Stimulated activated CD4-positive, alpha-beta T cell treated with anti-CD3 and anti-CD28 coated beads, Interleukin-15, amount 100 ng/mL, for 24 hours (primary cell): ENCODE measurements at places on chromosomes 2 and 18.

DNA sequence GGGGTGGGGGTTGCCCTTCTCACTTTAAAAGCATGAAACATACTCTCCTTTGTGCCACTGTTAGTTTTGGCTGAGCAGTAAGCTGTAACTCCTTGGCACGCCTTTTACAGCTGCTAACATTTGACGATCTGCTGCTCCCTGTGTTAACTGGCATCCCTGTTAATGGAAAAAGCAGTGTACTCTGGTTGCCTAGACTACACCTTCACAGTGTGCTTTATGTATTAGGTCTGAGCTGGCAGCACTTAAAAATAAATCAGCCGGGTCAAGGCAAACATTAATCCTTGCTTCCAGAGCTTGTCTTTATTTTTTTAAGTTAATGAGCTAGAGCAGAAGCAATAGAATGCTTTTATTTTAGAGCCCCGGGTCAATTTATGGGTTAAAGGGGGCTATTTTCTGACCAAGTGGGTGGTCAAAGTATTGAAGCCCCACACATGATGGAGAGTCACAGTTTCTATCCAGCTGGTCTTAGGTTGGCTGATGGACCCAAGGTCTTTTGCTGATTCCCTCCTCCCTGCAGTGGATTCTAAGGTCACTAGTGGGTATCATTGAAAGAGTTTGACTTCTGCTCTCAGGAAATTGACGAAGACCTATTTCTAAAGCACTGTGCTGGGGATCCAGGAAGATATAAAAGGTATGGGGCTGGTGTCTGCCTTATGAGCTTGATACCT lies 54.5 kb downstream of the CFAP221 start:
- no peak for DNase-seq

- no peak for DNase-seq
Observed at GRCh38 chr2:150586858-150587257, 99.4 kb upstream of the RND3 start.

GRCh38 chr2:122480501-122481243 lies 725.2 kb downstream of the TSN start:
- DNase-seq, result no peak

GRCh38 chr2:64913357-64913869 lies 75.8 kb upstream of the SLC1A4 start:
- peak; percentile 14 for DNase-seq

GRCh38 chr2:116724550-116724949 lies 1089.9 kb upstream of the DDX18 start:
- DNase-seq, result no peak

GRCh38 chr2:5877360-5877759 lies 185.2 kb downstream of the SOX11 start:
- DNase-seq, result no peak

DNA sequence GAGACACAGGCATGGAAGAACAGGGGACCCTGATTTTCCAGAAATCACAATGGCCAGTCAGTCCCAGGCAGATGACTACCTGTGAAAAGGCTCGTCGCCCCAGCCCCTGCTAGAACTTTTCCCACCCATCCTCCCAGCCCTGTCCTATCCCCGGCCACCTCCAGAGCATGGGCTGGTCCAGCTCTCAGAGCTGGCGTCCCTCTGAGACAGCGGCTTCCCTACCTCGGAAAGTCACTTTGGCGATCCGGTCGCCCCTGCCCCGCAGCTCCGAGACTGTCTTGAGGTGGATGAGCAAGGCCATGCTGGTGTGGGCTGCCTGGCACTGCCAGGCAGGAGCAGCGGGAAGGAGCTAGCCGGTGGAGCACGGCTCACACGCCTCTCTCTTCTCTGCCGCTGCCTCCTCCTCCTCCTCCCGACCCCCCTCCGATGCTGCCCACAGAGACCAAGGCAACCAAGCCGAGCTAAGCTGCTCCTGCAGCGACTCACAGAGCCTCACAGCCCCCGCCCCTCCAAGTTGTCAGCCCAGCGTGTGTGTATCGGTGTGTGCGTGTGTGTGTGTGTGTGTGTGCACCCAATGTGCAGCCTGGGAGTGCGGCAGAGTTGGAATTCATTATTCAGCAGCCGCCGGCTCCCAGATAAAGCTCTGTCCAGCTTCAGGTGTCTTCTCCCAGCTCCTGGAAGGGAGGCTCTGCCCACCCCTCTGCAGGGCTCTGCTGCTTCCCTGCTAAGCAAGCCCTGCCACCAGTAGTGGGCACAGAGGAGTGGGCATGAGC lies 80.5 kb upstream of the OTOF start:
- no peak for DNase-seq

- DNase-seq, result no peak
Observed at GRCh38 chr2:13193900-13194299, 477.2 kb downstream of the TRIB2 start.

GRCh38 chr2:238929242-238930081 lies 81.6 kb downstream of the TWIST2 start:
- no peak for DNase-seq

GRCh38 chr2:98601532-98602132 lies 6.7 kb downstream of the COA5 start:
- no peak for DNase-seq

GRCh38 chr2:73939419-73939818 lies 12.7 kb downstream of the DGUOK start:
- peak; percentile 34 for DNase-seq

DNA sequence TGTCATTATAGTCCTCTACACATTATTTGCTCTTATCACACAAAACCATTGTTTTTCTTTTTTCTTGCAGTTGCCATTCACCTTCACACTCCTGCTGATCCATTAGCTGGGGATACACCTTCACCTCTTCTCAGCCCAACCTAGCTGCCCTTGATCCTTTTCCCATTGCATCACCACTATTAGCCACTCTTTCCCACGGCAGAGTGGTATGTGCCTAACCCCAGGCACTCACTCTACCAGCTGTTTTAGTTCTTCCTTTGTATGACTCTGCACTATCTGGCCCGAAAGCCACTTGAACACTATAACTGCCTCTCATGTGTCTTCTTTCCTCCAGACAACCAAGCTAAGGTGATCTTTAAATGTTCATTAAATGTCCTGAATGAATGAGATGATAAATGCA lies 145.4 kb upstream of the PIK3C3 start:
- no peak for DNase-seq

DNA sequence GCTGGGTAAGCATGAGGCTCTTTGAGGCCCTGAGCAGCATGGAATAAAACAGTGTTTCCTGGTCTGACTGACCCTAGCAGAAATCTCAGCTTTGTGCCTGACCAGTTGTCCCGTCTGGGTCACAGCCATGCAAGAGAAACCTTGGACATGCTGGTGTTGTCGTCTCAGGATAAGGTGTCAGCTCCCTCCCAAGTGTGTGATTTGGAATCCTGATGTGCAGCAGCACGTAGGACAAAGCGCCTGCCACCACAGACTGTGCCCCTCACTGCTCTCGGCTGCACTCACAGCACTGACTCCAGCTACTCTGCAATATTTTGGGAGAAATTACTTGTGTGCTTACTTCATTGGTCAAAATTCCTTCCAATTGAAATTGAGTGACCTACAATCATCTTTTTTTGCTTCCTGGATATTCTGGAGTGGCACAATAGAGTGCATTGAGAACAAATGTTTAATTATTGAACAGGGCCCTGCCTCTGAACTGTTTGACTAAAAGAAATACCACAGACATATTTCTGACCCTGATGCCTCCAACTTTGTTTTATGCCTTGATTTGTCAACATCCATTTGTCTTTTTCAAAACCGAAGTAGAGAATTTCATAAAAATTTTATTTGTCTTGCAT lies 352.4 kb downstream of the SOCS6 start:
- DNase-seq, result no peak

- no peak for DNase-seq
Observed at GRCh38 chr18:78992041-78993011, 12.7 kb downstream of the SALL3 start.

DNA sequence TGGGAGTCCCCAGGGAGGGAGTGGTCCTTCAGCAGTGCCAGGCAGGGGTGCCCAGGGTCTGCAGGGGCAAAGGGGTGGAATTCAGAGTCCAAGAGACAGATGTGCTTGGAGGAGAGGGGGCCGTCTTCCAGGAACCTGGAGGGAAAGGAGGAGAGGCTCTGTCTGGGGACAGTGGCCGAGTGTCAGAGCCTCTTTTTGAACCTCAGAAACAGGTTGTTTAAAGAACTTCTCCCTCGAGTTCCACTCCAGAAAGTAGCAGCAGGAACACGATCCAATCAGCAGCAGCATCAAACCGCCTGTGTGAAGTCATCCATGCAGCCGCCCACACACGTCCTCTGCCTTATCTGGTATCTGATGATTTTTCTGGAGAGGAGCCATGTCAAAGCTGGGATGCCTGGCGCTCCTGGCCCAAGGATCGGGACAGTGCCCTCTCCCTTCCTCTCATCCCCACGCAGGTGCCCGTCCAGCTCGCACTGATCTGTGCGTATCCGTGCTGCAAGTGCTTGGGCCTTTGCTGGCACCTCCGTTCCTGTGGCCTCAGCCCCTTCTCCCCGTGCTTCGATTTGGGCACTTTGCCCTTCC lies 205.1 kb downstream of the NDUFA10 start:
- DNase-seq, result peak; percentile 45

DNA sequence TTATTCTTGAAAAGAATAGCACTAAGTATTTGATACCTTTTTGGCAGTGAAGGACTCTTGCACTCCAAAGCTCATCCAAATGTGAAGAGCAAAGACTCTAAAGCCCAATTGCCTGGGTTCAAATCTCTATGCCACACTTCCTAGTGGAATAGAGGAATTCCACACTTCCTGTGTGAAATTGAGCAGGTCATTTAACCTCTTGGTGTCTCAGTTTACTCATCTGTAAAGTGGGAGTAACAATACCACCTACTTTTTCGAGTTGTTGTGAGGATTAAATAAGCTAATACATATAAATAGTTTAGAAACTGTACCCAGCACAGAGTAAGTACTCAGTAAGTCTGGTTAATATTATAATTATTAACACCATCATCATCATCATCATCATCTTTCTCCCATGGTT lies 72.6 kb downstream of the AP1S3 start:
- no peak for DNase-seq

- no peak for DNase-seq
Observed at GRCh38 chr2:10059552-10060335, 16.4 kb downstream of the KLF11 start.

GRCh38 chr18:79690586-79691482 lies 11.2 kb downstream of the CTDP1 start:
- no peak for DNase-seq

- DNase-seq, result no peak
Observed at GRCh38 chr18:35361570-35362321, 15.4 kb downstream of the ZNF396 start.

DNA sequence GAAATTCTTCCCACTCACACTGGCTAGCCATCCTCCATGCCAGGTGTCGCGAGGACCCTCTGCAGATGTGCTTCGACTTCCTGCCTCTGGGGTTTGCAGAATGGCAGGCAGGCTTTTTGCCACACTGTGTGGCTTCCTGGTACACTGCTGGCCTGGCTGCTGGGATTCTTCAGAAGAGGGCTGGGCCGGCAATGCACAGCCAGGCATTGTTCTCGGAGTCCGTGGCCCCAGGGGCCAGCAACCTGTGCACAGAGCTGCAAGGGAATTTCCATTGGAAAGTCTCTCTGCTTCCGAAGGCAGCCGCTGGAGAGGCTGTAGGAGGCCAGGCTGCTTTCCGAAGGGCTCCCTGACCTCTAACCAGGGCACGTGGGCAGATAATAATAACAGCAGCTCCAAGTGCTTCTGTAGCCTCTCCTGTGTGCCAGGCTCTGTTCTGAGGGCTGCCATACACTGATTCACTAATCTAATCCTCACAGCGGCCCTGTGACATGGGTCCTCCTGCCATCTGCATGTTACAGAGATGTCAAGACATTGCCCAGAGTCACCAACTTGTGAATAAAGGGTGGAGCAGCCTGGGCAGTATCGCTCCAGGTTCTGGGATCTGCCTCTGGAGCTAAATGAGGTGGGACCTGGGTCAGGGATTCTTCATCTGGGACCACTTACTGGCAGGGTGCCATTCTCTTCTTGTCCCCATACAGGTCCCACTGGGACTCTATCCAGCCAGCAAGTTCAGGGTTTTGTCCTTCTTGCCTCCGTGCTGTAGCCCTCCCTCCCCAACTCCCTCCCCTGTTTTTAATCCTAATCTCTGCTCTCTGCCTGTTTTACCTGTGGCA lies 5.0 kb downstream of the LDLRAD4 start:
- DNase-seq, result no peak

DNA sequence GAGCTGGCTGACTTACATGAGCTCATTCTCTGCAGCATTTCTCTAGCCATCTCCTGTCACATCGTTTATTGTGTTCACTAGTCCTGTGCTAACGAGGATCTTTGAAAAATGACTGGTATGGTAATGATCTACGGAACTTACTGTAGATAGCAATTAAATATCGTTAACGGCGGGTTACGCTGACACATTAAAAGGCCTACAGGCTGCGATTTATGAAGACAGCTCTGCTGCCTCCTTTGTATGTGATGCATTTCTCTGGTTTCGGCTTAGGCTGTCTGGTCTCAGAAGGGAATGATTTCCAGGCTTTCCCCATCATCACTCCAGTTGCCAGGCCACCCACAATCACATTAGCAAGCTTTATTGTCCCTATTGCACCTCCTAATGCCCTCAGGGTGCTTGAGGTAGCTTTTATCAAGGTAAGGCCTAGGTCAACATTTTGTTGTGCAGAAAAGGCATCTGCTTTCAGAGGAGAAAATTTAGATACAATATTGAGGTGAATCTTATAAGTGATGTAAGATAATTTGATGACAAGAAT lies 284.4 kb downstream of the SOX11 start:
- DNase-seq, result no peak

DNA sequence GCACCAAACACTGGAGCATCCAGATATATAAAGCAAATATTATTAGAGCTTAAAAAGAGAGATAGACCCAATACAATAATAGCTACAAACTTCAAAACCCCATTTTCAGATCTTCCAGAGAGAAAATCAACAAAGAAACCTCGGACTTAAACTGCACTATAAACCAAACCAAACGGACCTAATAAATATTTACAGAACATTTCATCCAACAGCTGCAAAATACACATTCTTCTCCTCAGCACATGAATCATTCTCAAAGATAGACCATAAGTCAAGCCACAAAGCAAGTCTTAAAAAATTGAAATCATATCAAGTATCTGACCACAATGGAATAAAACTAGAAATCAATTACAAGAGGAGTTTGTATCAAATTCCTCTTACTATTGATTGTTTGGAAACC lies 140.2 kb upstream of the OTOS start:
- DNase-seq, result no peak

- DNase-seq, result no peak
Observed at GRCh38 chr2:144230448-144231085, 289.4 kb downstream of the ZEB2 start.

- DNase-seq, result no peak
Observed at GRCh38 chr2:101909760-101910159, 82.0 kb upstream of the IL1R2 start.

- no peak for DNase-seq
Observed at GRCh38 chr2:113213061-113213930, 39.5 kb downstream of the PSD4 start.

DNA sequence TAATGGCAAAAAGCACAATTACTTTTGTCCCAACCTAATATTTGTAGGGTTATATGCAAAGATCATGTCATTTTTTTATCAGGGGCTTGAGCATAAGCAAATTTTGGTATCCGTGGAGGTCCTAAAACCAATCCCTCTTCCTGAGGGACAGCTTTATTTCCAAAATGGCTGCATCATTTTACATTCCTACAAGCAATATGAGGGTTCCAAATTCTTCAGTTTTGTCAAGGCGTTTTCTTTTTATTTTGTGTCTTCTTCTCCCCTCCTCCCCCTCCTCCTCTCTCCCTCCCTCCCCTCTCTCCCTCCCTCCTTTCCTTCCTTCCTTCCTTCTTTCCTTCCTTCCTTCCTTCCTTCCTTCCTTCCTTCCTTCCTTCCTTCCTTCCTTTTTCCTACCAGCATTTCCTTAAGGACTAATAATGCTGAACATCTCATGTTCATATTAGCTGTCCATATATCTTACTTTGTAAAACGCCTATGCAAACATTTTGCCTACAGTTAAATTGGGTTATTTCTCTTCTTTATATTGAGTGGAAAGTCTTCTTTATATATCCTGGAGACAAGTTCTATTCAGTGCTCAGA lies 881.8 kb downstream of the DCDC2C start:
- no peak for DNase-seq
